CD4-positive, alpha-beta T cell treated with Interleukin-21 for 1 hour (primary cell): ENCODE measurements at places on chromosomes 11 and 22.

DNA sequence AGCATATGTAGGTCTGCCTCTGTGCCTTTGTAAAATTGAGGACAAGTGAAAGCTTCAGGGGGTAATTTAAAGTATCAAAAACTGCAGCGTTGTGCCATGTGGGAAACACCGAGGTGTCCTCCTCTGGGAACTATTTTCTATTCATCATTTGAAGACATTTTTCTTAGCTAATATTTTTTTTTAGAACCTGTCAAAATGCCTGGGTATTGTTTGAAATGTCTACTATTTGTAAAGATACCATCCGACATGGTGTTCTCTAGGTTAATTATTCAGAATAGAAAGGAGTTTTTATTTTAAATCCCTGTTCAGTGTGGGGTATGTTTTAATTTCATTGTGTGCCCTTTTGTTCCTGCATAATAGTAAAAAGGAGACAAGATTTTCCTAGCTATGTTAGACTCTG is 490.8 kb downstream of the NELL1 start:
- DNase-seq: no peak

DNA sequence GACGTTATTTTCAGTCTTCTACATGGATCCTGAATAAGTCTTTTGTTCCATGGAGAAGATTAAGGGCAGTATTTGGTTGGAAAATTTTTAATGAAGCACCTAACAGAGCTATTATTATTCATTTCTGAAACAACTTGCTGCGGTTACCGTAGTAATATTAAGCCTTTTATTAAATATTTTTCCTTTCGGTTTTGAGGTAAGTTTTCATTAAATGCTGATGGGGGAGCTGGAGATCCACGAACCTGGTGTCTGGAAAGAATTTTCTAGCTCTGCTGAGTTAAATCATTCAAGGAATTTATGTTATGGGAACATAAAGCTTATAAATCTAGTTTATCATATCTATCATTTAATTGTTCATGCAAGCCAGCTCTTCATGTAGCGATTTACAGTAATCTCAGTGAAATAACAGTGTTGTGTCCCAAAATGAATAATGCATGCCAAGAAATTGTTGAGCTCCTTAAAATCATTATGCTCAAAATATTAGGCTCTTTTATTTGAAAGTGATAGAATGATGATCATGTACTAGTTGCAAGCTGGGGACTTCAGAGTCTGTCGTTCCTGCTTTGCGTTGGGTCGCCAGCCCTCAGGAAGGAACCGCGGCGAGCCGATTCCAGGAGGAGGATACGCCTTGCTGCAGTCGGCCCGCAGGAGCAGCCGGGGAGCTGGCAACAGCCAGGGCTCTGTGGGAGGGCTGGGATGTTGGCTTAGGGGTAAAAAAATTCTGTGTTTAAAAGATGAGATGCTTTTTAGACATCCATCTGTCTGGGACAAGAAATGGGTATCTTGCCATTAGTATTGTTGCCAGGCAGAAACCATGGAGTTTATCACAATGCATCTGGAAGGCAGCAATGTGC is 83.1 kb downstream of the TBC1D22A start:
- no peak for DNase-seq

GRCh38 chr22:49852898-49853894 is at the start of gene ZBED4:
TSS of gene ZBED4 (plus strand) at chr22:49853844. CDS start at chr22:49883663, 29,819 bp downstream.
- peak; percentile 98 for DNase-seq

DNA sequence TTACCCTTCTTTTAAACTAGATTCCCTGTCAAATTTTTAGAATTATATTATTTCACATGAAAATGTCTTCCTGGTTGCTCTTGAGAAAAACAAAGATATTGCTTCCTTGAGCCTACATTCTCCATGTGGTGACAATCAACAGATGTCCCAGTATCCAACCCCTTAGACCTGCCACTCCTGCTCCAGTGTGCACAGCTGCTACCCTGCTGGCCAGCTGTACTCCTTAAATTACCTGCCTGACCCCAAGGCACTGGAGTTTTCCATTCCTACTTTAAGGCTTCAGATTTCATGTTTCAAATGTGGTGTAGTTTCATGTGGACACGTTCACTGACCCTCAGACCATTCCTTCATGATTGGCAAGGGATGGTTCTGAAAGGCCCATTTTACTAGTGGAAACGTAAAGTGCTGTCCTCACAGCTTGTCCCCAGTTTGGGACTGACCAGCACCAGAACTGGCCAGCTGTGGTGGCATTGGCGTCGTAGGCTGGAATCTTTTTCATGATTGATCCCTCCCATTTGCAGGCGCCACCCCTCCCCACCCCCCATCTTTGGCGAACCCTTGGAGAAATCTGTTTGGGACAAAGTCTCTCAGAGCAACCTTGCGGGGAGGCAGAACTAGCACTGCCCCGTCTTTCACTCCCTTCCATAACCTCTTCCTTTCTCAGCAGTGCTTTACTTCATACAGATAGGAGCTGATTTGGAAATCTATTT is 123.5 kb downstream of the DBX1 start:
- DNase-seq: no peak

GRCh38 chr22:37607010-37607934 is 1.4 kb upstream of the GGA1 start:
- DNase-seq: peak; percentile 91

DNA sequence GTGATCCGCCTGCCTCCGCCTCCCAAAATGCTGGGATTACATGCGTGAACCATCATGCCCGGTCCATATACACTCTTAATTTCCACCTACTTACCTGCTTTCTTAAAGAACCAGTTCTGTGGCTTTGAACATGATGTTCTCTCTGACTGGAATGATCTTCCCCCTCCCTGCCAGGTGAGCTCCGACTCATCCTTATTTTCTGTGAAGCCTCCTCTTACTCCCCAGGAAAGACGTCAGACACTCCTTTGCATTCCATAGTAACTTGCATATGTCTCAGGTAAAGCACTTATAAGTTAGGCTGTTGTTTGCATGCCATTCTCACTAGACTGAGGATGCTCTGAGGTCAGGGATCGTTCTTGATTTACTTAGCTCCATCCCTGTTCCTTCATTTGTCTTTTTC is 91.8 kb upstream of the RAB1B start:
- no peak for DNase-seq

DNA sequence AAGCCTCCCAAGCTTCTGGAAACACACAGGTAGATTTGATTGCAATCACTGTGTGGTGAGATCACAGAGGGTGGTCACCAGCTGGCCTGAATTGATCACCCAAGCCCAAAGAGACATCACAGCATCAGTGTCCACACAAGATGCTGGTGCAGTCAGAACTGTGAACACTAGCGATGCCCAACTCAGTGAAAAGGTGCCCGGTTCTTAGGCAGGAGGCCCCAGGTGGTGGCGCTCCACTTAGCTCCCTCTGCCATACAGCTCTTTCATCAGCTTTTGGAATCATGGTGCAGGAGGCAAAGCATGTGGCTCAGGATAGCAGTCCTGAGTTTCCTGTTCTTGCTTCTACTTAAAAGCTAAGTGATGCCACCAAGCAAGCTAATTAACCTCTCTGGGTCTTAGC is 11.1 kb downstream of the DGCR2 start:
- DNase-seq: no peak

DNA sequence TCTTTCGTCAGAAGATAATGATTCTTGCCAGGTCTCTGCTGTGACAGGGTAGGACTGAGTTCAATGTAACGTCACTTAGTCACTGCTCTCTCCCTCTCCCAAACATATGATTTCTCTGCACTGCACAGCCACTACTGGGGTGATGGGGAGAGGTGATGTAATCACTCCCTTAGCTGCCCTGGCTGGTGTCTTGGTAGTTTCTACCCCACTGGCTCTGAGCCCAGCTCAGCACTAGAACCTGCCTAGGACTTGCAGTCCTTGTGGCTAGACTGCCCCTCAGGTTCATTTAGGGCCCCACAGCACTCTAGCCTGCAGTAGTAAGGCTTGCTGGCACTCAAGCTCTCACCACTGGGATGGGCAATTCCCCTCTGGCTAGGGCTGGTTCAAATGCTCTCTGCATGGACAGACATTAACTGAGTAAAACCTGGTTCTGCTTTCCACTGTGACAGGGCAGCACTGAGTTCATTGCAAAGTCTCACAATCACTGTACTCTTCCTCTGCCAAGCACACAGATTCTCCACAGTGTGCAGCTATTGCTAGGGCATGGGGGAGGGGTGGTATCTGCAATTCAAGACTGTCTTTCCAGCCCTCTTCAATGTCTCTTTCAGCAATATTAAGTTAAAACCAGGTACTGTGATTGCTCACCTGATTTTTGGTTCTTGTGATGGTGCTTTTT is 571.4 kb upstream of the FAT3 start:
- no peak for DNase-seq

DNA sequence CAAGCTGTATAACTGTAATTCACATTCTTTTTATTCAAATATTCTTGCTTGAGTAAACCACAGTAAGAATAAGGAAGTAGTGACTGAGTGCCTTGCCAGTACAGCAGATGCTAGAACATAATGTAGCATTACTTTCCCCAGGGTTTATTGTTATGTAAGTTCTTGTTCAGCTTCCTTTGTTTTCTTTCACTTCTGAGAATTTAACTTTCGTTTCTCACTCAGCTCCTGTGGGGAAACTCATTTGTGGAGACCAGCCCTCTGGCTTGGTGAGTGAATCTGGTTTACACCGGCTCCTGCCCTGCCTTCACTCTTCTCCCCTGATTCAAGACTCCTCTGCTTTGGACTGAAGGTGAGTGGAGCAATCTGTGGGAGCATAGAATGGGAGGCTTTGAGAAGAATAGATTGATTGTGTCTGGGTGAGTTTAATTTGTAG is at the start of gene TRIM22:
Gene TRIM22 (plus strand): TSS at position 240 of the 433 bp plus-strand sequence. CDS start 6,443 bp downstream, outside the sequence.
- peak; percentile 80 for DNase-seq

GRCh38 chr11:27438595-27438981 is 34.0 kb downstream of the LGR4 start:
- no peak for DNase-seq

DNA sequence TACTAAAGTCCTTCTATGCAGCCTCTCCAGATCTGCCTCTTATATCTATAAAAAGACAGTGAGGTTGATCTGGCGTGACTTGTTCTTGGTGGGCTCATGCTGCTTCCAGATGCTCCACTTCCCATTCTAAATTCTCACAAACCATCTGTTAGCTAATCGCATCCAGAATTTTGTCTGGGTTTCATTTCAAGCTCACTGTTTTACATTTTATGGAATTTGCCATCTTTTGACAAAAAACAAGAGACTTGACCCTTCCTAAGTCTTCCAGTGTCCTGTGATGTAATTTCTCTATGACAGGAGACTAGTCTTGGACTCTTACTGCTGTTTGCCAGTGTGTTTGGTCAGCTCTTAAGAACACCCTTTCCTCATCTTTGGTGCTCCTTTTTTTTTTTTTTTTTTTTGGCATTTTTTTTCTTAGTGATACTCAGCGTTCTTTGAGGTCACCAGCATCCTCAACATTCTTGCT is 23.0 kb downstream of the CRKL start:
- no peak for DNase-seq

DNA sequence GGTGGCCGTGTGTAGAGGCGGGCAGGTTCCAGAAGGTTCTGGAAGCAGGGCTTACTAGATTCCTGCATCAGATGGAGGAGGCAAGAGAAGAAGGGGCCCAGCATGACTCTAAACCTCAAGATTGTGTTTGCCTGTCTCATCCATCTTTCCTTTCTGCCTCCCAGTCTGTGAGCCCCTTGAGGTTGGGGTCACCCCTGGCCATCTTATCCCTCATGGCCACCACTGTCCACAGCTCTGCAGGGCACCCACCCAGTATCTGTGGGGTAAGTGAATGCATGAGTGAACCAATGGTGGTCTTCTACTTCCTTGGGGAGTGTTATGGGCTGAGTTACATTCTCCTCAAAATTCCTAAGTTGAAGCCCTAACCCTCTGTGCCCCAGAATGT is 79.3 kb downstream of the MYEOV start:
- no peak for DNase-seq

- DNase-seq: peak; percentile 48
Measured at GRCh38 chr22:32528984-32529982, 54.7 kb downstream of the FBXO7 start.

- DNase-seq: no peak
Measured at GRCh38 chr11:28738549-28738948, 630.4 kb downstream of the METTL15 start.

GRCh38 chr11:33723238-33723881 is 12.9 kb downstream of the CD59 start:
- no peak for DNase-seq

DNA sequence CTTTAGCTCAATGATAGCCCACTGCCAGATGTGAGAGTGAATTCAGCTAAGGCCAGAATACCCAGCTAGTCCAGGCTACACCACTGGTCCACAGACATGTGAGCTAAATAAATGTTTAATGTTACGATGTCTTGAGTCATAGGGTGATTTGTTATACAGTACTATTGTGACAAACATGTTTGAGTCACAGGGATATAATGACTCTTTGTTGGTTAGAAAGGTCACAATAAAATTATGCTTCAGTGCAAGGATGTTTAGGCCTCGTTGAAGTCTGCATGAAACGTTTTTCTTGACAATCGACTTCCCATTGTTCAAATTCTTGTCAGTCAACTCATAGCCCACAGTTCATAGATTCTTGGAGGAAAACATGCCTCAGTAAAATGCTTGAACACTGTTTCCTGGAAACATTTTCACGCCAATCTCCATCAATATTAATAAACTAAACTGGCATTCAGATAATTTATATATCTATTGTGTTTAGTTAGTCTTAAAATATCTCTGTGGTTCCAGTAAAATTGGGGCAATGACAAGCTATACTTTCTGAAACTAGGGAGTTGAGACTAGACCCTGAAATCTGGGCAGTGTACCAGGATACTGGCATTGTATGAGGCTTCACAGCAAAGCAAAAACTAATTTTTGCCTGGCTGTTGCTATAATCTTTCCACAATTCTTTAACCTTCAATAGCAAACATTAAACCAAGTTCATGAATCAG is 650.8 kb upstream of the KIRREL3 start:
- no peak for DNase-seq

- DNase-seq: no peak
Measured at GRCh38 chr22:28034760-28035401, 115.8 kb upstream of the PITPNB start.

GRCh38 chr22:43088984-43089717 is at the start of gene TTLL1:
TSS of gene TTLL1 (minus strand) at chr22:43089391. CDS start at chr22:43075586, 13,805 bp downstream.
- DNase-seq: peak; percentile 87

- no peak for DNase-seq
Measured at GRCh38 chr11:76695133-76695532, 24.6 kb upstream of the LRRC32 start.

DNA sequence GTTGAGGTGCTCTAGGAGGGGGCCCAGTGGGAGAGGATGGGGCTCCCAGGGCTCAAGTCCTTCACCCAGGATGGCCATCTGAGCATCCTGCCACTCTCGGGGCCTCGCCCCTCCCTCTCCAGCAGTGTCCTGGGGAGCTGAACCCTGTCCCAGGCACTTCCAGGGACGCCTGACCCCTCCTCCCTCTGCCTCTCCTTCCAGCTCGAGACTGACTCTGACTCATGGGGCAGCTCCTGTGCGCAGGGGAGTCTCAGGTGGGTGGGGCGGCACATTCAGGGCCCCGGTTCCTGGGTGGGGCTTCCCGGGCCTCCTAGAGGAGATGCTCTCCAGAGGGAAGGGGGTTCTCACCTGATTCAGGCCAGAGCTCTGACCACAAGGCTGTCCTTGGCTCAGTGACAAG is 77.1 kb upstream of the IGLL5 start:
- DNase-seq: no peak

DNA sequence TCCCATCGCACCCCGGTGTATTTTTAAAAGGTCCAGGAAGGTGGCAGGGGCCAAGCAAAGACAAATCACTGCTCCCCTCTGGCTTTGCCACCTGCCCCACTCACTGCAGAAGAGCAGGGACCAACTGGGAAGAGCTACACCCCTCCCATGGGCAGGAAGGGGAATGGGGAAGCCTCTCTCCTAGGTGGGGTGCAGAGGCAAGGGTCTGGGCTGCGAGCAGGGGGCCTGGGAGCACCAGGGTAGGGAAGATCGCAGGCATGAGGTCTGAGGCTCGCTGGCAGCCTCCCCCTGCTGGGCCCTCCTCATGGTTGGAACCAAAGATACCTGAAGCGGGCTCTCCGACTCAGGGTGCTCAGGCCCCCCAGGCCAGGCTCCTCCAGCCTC is 36.8 kb downstream of the PISD start:
- DNase-seq: no peak
